A549 treated with CORT108297 at 1 μM for 4 hours (cell line): ENCODE measurements at places on chromosomes 5 and 9. TPM values are rescaled to one million over a fixed set of nuclear protein-coding genes. Genes with fewer than 3 reads are reported as not detected.

CKMT2 gene
- not detected in 5 replicates for total RNA-seq

LTC4S gene
- total RNA-seq = 0.25 to 0.36 TPM (median 0.27 TPM) in 3 of 5 replicates, not detected in the others

ESM1 gene
- 0.06 TPM in 1 of 5 replicates, not detected in the others for total RNA-seq

ADAMTS19 gene
- total RNA-seq = not detected in 5 replicates

SVEP1 gene
- total RNA-seq = 1.1 to 1.8 TPM (median 1.6 TPM) in 5 replicates

LRRC26 gene
- total RNA-seq = 0.61 to 2.2 TPM (median 1.4 TPM) in 5 replicates

OBP2B gene
- not detected in 5 replicates for total RNA-seq

STXBP1 gene
- total RNA-seq = 14.6 to 18.8 TPM (median 17.2 TPM) in 5 replicates

ANKRD31 gene
- 0.03 to 0.07 TPM (median 0.05 TPM) in 5 replicates for total RNA-seq

SPATA31A3 gene
- total RNA-seq = not detected in 5 replicates

XRCC4 gene
- total RNA-seq = 10.4 to 15.5 TPM (median 10.7 TPM) in 5 replicates

DELE1 gene
- total RNA-seq = 42.3 to 64.0 TPM (median 57.0 TPM) in 5 replicates

HTR4 gene
- not detected in 5 replicates for total RNA-seq

PCDHGB2 gene
- total RNA-seq = 0.06 to 0.12 TPM (median 0.08 TPM) in 5 replicates

SHOC1 gene
- not detected in 5 replicates for total RNA-seq
